Mucosa of descending colon (tissue), 3 donors: ENCODE measurements at places on chromosomes 3 and 15. TPM values are rescaled to one million over a fixed set of nuclear protein-coding genes. Genes with fewer than 3 reads are reported as not detected.

GREM1 gene
- total RNA-seq = 44.8 TPM

ACTC1 gene
- 0.64 TPM for total RNA-seq

SLC51A gene
- total RNA-seq = 22.9 TPM

ROBO2 gene
- 1.3 TPM for total RNA-seq

SCN5A gene
- 0.31 TPM for total RNA-seq

CGNL1 gene
- 3.9 TPM for total RNA-seq

- no peak for DNase-seq
Measured at GRCh38 chr15:83289160-83289559, 4.7 kb upstream of the BNC1 start.

- DNase-seq = no peak
Measured at GRCh38 chr3:146796078-146796477, 190.9 kb upstream of the PLSCR5 start.

DNA sequence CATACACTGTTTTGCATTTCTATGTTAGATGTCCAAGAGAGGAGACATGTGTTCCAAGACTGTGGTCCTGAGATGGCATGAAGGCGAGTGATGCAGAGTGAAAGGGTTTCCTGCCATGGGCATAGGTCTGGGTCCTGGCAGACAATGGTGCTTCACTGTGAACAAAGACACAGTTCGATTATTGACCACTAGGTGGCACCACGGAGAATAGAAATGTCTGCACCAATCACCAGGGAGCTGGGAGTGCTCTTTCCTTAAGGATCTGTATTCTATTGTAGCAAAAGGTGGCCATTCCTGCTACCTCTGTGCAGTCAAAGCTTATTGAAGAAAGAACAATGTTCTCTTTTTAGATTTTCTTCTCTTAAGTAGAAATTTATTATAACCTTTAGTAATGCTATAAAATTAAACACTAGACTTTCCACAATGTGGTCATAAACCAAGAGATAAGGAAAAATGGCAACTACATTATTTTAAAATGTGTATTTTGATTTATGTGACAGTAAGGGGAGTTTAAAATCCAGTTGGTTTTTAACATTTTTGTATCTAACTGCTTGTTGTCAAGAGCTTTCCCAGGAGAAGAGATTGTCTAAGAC lies 88.7 kb downstream of the GABRG3 start:
- DNase-seq = peak; percentile 36

DNA sequence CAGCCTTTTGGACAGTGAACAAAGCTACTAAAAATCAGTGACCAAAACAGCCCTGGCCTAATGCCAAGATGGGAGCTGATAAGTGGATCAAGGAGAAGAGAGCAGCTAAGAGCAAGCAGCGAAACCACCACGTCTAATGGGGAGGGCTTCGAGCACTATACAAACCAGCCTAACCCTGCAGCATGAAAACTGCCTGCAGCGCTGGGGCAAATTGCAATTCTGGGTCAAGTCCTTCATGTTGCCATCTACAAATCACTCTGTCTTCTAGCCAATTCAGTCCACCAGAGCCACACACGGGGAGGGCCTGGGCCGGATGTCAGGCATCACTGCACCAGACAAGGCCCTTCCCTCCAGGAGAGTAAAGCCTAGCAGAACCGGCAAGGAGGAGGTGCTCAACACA lies 30.5 kb upstream of the SPATA12 start:
- DNase-seq = peak; percentile 24

DNA sequence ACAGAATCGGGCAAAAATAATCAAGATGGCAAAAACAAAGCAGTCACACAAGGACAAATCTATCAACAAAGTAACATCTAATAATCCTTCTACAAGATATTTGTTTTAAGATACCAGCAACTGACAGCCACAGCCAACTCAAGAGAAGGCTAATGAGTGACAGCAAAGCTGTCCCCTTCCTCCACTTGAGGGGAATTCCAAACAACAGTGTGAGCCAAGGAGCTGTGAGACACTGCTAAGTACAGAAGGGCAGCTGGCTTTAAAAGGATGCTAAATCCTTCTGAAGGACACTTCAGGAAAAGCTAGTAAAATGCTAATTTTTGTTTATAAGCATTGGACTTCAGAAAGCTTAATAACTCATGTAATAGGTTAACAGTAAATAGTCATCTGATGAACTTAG lies 120.3 kb upstream of the GOLGA8J start:
- DNase-seq = no peak

- DNase-seq = no peak
Measured at GRCh38 chr15:73914145-73914544, 12.1 kb upstream of the LOXL1 start.

DNA sequence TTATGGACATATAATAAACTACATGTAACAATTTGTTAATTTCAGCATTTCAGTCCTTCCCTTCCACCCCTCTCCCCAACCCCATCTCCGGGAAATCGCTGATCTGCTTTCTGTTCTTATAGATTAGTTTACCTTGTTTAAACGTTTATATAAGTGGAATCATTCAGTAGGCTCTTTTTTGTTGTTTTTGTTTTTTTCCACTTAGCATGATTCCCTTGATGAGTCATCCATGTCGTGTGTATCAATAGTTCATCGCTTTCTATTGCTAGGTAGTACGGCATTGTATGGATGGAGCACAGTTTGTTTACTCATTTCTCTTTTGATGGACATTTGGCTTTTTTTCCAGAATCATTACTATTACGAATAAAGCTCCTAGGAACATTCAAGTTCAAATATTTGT lies 23.5 kb upstream of the AMOTL2 start:
- no peak for DNase-seq

- no peak for DNase-seq
Measured at GRCh38 chr3:166478356-166478755, 641.1 kb upstream of the BCHE start.

DNA sequence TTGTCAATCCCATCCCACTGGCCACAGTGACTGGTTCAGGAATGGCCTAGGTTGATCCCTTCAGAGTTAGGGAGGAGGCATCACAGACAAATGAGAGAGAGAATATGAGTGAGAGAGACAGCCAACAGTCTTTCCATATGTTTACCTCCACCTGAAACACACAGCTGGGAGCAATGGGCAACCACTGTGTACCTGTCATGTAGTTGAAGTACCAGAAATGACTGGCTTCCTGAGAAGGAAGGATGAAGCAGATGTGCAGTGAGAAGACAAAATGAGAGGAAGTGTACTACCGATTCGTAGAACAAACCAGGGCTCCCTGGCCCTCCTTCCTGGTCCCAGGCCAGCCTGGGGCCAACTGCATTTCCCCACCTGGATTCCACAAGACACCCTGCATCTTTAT lies 27.4 kb downstream of the SRGAP3 start:
- no peak for DNase-seq

- no peak for DNase-seq
Measured at GRCh38 chr15:99963096-99963825, 230.0 kb upstream of the LYSMD4 start.

DNA sequence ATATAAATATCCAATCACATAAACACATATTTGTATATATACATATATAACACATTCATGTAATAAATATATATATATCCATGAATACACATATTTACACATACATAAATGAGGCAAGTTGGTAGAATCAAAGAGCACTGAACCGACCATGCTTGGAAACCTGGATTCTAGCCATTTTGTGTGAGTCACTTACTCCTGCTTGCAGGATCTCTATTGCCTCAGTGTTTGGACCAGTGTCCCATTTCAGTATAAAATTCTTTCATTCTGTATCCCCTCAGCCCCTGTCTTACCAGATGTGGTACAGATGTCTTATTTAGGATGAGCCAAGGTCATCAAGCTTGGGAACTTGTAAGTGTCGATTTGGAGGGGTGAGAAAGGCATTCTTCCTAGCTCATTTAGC lies 391.4 kb upstream of the FRG2C start:
- no peak for DNase-seq

GRCh38 chr3:195160257-195160898 lies 110.6 kb downstream of the XXYLT1 start:
- no peak for DNase-seq

DNA sequence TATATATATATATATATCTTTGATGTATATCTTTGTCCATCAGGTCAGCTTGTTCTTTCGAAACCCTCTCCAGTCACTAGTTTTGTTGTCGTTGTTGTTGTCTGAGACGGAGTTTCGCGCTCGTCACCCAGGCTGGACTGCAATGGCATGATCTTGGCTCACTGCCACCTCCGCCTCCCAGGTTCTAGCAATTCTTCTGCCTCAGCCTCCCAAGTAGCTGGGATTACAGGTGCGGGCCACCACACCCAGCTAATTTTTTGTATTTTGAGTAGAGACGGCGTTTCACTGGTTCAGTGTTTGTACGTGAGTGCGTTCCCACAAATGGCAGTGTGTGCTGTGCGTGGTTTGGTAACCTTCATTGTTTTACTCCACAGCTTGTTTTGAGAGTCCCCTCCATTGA lies 51.7 kb downstream of the ZDHHC19 start:
- DNase-seq = peak; percentile 50
